NCI-H1105 treated with DMSO at 0.1 percent for 48 hours (cell line): ENCODE measurements at places on chromosomes 2 and 18.
A peak's percentile ranks its signal among the peaks of the same experiment; 100 is the strongest.

GRCh38 chr2:236512902-236513435, 56.7 kb upstream of the ACKR3 start:
- DNase-seq: peak; percentile 18

DNA sequence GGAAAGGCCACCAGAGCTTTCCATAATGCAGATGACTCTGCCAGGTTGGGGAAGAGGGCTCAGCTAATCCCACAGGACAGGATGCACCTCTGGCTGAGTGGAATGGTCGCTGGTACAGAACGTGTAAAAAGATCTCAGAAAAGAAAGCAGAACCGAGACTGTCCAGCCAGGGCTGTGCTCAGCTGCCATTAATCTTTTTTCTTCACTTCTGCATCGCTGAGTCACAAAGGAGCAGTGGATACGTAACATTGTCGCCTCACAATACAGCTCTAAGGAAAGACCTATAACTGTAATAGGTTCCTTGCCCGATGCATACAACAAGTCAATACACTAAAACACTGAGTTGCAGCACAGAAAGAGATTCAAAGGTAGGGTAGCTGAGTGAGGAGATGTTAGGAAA, 354.2 kb downstream of the EN1 start:
- DNase-seq: no peak

DNA sequence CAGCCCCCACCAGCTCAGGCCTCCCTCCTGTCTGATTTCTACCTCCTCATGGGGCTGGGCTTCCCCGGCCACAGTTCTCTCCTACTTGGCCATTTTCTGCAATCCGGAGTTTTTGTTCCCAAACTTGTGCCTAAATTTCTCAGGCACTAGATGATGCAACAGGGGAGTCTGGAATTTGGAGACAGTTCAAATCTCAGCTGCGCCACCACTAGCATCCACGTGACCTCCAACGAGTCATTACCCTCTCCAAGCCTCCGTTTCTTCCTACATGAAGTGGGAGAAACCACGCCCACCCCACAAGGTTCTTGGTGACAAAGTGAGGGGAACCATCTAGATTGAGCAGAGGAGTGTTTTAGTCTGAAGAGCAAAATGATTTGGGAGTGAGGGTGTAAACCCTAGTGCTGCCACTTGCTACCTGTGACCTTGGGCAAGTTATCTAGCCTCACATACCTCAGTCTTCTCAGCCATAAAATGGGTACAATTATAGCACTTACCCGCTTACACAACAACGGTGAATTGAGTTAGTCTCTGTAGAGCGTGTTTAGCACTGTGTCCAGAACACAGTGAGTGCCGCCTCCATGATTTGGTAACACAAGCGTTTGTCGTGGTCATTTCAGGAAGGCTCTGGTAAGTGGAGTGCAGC, 61.4 kb upstream of the ASAP2 start:
- no peak for DNase-seq

DNA sequence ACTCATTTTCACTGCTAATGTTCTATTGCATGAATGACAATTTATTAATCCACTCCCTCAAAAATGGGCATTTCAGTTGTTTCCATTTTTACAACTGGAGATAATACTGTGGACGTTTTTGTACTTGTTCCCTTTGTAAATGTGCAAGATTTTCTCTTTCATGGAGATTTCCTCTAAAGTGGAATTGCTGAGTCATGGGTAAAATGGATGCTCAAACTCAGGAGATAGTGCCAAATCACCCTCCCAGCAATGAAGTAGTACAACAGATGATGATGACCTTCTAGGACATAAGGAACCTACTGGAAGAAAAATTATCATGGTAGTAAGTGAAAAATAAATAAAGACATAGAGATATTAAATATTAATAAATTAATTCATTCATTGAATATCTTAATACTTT, 460.8 kb upstream of the CHST9 start:
- no peak for DNase-seq

GRCh38 chr2:54419855-54420523, 36.1 kb upstream of the SPTBN1 start:
- no peak for DNase-seq

- no peak for DNase-seq
Observed at GRCh38 chr2:241720560-241720959, 13.9 kb upstream of the D2HGDH start.

- no peak for DNase-seq
Observed at GRCh38 chr2:41914936-41915335, 132.9 kb upstream of the PKDCC start.

DNA sequence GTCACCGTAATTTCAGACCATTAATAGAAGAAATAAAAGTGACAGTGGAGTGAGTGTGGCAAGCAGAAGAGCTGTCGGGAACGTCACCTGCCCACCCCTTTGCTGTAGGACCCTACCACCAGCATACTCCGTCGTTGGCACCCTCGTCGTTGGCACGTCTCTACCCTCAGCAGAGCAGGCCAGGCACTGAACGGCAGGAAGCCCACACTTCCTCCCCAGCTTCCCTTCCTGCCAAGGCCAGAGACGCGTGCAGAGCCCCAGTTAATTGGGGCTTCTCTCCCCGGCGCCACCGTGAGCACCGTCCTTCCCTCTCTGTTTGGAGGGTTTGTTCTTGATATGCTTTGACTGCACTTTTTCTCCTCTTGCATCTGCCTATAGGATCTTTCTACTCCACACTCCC, 27.0 kb upstream of the NFATC1 start:
- no peak for DNase-seq

DNA sequence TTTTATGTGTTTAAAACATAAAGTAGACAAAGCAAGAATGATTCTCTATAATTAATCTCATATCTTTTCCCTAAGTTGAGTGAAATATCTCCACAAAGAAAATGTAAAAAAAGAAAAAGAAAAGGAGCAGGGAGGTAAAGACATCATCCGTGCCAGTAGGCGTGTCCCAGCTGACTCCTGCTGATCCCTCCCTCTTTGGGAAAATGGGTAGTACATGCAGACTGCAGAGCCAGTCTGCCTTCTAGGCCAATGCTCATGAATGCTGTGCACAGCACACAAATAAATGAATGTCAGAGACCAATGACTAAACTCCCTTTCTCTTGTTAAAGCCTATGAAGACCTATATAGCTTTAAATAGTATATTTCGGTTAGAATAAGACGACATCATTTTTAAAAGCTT, 64.7 kb downstream of the RAPH1 start:
- DNase-seq: no peak

- DNase-seq: no peak
Observed at GRCh38 chr2:196974970-196975369, 48.5 kb upstream of the PGAP1 start.

- DNase-seq: no peak
Observed at GRCh38 chr2:239103125-239104098, 255.5 kb downstream of the TWIST2 start.

GRCh38 chr2:62382122-62382521, 123.9 kb downstream of the TMEM17 start:
- DNase-seq: no peak

DNA sequence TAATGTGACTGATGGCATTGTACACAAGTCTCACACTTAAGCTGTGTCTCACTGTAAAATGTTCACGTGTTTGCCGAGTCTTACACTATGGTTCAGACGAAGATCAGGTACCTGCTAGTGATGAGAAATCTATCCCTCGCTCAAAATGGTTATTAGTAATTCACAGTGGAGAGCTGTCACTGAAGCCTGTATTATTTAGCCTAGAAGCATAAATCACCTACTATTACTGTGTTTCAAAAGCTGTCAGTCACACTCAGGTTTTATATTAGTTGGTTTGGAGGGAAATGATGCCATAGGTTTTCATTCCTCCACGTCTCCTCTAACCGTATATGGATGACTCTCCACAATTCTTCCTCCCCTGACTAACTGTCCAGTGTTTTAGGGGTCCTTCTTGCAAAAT, 292.4 kb upstream of the ZEB2 start:
- DNase-seq: no peak
